Esophagus mucosa (tissue), 1 donor: ENCODE measurements at places on chromosomes 12 and 14. TPM values are rescaled to one million over a fixed set of nuclear protein-coding genes. Genes with fewer than 3 reads are reported as not detected.

The RAP1B gene
- total RNA-seq = 87.6 TPM

The EPS8 gene
- total RNA-seq = 7.7 TPM

The CLECL1 gene
- total RNA-seq = not detected

The GRIP1 gene
- total RNA-seq = 20.1 TPM

The SIX1 gene
- total RNA-seq = 0.12 TPM

The KRT74 gene
- total RNA-seq = 0.12 TPM

The HOTAIR gene
- not detected for total RNA-seq

The ANO4 gene
- total RNA-seq = not detected

The BMAL2 gene
- 58.3 TPM for total RNA-seq

The SERPINA1 gene
- 4.3 TPM for total RNA-seq

The SERPINA12 gene
- total RNA-seq = not detected

The GPR33 gene
- total RNA-seq = not detected

The INHBC gene
- total RNA-seq = not detected

The CD4 gene
- total RNA-seq = 2.2 TPM

The LHX5 gene
- total RNA-seq = not detected

The KLRD1 gene
- not detected for total RNA-seq

The TUNAR gene
- total RNA-seq = not detected

The PTPRB gene
- total RNA-seq = 5.1 TPM

The NGB gene
- not detected for total RNA-seq

The TGFB3 gene
- total RNA-seq = 4.3 TPM
